ENCODE measurements at places on chromosomes 4 and X.

DNA sequence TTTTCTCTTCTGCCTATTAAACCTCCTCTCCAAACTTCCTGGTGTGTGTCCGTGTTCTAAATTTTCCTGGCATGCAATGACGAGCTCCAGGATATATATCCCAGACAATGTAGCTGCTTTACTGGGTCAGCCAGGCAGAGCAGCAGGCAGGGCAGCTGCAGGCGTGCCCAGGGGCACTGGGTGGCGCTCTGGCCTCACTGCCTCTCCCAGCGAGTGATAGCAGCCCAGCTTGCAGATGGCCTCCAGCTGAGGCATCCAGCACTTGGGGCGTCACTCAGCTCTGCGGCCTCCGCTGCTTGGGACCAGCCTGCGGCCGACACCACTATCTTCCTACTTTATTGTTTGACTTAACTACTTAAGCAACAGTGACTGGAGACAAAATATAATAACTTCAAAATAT lies 23.0 kb upstream of the UBA6 start:
- no peak for DNase-seq

GRCh38 chrX:41081821-41082220 lies 3.4 kb upstream of the USP9X start:
- no peak for DNase-seq

- DNase-seq: no peak
These were observed 56.8 kb upstream of the PLS3 start for GRCh38 chrX:115504167-115504566.

- peak; percentile 36 for DNase-seq
These were observed 115.9 kb downstream of the MAML3 start for GRCh38 chr4:140038031-140038533.

- DNase-seq: no peak
These were observed 16.2 kb upstream of the ZFX start for GRCh38 chrX:24133312-24133711.
